ENCODE measurements at places on chromosomes 12 and 14.

- no peak for DNase-seq
Observed at GRCh38 chr12:104218935-104219334, 3.4 kb downstream of the TXNRD1 start.

GRCh38 chr14:51860825-51861499 is 550 bp downstream of the GNG2 start:
- DNase-seq, result peak; percentile 15

- DNase-seq, result no peak
Observed at GRCh38 chr12:55931780-55932550, 1.0 kb downstream of the DGKA start.

GRCh38 chr12:6073426-6073825 is 51.0 kb downstream of the VWF start:
- DNase-seq, result no peak

DNA sequence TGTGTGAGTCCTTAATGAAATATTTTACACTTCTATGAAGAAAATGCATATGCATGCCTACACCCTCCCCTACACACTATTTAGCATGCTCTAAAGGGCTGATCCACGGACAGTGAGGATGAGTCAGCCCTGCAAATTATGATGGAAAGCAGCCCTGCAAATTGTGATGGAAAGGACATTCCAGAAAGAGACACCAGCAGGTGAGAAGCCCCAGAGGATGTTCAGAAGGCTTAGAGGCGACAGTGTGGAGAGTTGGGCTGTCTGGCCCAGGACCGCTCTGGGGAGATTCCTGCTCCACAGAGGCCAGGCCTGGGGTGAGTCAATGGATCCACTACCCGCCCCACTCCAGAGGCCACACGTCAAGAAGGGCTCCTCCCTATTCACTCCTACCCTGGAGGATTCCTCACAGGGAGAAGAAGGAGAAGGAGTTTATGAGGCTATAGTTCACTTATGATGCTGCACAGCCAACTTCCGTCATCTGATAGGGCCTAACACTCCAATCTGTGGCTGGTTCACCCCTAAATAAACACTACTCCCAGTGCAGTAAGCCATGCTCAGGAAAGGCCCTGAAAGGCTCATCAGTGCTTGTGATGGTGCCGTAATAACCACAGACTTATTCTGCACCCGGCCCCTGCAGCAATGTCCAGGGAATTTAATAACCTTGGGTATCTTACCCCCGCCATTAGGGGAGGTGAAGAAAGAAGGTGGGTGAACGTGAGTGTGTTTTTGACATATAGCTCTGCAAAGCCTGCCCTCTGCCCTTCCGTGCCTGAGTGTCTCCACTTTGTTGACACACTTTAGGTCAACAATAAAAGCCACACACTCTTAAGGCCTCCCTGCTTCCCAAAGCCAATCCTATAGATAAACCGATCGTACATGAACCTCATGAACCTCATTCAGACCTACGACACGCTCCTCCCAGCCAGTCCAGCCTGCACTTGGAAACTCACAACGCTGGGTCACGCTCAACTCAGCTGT is 46.4 kb downstream of the CLMN start:
- DNase-seq, result no peak

DNA sequence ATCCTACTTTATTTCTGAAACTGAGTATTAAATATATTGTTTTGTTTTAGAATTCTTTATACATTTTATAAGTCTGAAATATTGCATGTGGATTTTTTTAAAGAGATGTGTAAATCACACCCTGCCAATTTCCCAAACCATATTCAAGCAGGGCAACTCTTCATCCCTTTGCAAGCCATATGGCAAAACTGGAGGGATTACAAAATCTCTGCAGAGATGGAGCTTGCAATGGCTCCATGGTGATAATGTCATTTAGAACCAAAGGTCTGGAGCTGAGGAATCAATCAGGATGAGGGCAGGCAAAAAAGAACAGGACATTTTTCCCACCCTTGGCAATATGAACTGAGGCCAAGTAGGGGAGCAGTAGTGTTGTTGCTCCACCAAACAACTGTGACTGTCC is 173.4 kb downstream of the BMP4 start:
- DNase-seq, result no peak

- DNase-seq, result no peak
Observed at GRCh38 chr12:124194893-124195566, 99.9 kb upstream of the RFLNA start.

DNA sequence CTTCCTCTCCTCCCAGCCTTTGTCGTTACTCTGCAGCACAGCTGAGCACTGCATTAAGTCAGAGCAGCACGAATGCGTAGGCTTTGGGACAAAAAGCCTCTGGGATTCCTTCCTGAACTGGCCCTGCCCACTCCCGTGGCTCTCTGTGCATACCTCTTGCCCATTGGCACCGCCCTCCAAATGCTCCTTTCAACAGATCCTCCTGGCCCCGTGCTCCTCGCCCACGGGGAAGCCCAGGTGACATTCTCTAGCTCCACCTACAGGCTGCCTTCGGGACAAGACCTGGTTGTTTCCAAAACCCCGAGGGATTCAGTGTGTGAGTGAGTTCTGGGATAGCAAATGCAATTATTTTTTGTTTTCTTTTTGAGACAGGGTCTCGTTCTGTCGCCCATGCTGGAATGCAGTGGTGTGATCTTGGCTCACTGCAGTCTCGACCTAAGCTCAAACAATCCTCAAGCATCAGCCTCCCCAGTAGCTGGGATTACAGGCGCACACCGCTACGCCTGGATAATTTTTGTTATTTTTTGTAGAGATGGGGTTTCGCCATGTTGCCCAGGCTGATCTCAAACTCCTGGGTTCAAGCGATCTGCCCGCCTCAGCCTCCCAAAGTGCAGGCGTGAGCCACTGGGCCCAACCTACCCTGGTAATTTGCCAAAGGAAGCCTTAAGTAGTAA is 17.9 kb upstream of the TDRD9 start:
- peak; percentile 66 for DNase-seq

GRCh38 chr12:82981150-82981549 is 294.4 kb downstream of the TMTC2 start:
- no peak for DNase-seq

DNA sequence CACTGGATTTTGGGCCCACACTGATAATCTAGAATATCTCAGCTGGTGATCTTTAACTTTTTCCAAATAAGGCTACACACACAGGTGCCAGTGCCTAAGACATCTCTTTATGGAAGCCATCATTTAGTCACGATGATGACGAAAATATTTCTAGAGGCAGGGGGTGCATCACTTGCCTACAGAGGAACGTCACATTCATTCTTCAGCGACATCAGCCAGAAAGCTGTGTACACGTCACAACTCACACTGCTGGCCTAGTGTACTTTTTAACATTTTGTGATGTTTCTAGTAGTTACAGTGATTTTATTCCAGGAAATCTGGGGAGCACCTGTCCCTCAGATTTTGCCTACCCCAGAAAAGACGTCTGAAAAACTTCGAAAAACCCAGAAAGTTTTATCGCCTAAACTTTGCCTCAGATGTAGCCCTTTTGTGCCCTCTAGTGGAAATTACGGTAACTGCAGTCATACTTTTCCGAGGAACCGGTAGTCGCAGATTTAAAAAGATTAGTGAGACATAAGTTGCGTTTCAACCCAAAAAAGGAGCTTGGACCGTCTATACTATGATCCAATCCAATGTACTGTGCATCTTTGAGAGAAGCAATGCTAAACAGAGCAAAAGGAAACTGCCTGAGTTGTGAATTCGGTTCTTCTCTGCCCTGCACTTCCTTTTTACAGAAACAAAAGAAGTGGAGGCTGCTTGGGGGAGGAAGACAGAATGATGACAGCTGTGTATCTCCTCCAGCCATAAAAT is 64.3 kb upstream of the STON2 start:
- peak; percentile 42 for DNase-seq

DNA sequence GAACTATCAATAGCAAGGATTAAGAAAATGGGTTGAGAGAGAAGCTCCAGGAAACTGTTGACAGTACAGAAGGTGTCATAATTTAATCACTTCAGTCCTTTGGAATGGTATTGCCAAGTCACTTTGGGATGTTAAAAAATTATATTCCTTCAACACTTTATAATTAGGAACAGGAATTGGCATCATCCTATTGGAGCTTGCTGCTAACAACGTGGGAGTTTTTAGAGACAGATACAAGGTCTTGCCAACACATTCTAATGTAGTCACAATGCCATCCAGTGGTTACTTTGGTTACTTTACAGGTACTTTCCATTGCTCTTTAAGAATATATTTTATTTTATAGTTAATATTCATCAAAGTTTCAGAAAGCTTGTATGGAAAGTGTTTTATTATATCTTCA is 310.1 kb downstream of the SYT1 start:
- no peak for DNase-seq

GRCh38 chr14:72892103-72892878 is 1.6 kb downstream of the DPF3 start:
- peak; percentile 17 for DNase-seq

DNA sequence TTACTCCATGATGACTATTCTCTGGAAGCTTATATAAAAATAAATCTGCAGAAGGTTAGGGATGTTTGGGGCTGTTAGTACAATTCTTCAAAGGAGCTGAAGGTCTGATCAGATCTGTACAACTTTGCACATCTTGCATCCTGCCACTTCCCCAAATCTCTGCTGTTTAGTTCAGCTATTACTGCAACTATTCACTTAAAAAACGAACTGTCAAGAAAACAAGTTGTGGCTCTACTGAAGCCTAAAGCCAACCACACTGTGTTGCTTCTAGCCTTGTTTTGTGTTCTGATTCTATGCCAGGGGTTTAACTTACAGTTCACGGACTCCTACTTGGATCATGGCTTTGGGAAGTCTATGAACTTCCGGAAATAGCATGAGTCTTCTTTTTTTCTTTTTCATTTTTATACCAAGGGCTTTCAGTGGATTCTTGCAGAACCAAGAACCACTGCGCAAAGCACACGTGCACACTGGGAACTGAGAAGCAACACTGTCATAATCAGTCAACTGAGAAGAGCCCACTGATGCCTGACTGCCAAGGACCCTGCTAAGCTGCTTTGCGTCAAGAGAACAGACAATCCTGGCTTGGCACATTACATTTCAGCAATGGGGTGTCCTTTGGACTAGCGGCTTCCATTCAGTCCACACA is 66.3 kb upstream of the EEA1 start:
- DNase-seq, result no peak

- DNase-seq, result no peak
Observed at GRCh38 chr14:71918955-71919354, 13.3 kb upstream of the RGS6 start.

DNA sequence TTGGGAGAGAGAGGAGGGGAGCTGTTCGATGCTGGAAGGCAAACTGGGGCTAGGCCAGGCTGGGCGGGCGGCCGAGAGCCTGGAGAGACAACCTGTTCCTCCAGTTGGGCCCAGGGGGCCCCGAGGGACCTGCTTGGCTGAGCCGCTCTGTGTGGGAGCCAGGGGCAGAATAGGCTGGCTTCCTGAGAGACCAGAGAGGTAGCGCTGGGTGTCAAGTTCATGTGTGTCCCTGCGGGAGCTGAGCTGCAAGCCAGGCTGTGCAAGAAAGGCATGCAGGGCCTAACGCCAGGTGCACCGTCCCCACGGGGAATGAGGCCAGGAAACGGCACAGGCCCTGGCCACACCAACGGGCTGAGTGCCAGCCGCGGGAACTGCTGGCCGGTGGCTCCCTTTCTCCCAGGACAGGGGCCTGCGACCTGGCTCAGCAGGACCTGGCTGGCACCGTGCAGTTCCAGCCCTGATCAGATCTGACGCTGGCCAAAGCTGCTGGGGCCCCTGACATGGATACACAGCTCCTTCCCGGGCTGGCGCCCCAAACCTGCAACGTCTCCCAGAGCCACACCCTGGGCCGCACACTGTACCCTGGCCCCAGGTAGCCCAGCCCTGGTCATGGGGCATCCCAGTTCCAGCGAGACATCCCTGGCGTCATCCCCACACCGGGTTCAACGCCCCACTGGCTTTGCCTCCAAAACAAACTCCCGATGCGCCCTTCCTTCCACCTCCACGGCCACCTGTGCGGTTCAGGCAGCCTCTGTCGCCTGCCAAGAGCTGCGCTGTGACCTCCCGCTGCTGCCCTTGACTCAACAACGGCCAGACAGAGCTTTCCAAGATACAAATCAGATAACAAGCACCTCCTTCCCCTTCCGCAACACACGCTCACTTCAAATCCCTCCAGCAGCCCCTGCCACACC is 65.0 kb downstream of the RFLNA start:
- DNase-seq, result no peak

- no peak for DNase-seq
Observed at GRCh38 chr12:111777345-111778045, 10.8 kb downstream of the ALDH2 start.

GRCh38 chr12:12995088-12995487 is 5.0 kb downstream of the HEBP1 start:
- no peak for DNase-seq

- DNase-seq, result no peak
Observed at GRCh38 chr12:15196678-15197505, 24.3 kb downstream of the RERG start.

- no peak for DNase-seq
Observed at GRCh38 chr12:54945082-54945481, 39.5 kb downstream of the TESPA1 start.

DNA sequence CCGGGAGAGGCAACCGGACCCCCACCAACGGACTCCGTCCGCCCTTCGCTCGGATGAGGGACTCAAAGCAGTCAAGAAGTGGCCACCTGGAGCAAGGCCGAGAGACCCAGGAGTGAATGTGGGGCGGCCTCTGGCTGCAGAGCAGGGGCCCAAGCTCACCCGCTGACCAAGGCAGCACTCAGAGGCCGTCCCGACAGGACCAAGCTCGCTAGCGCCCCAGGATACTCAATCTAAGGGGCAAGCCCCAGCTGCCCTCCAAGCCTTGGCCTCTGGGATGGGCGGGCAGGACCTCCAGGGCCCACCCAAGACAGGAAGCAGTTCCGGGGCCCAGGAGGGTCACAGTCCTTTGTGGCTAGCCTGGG is 936 bp downstream of the AKT1 start:
- no peak for DNase-seq

- DNase-seq, result no peak
Observed at GRCh38 chr12:118315821-118316220, 56.9 kb downstream of the TAOK3 start.

DNA sequence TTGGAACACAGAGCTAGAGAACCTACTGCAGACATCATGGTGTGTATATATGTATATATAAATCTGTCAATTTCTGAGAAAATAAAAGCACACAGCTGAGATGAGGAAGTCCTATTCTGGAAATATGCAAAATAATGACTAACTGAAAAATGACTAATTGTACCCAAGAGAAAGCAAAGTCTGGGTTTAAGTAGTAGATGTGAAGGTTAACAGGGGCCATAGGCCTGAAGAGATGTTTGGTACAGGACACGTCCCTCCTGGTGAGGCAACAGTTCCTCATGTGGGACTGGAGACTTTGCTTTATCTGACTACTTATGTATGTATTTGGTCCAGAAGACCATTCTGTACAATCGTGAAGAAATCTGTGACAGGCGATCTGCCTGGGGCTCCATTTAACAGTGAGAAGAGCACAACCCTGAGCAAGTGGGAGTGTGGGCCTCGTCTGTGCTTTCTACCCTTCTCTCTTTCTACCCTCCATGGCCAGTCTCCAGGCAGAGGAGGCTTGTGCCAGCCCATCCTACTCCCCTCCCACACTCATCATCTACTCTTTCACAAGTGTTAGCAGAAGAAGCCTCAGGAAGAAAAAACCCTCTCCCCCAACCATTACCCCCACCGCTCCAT is 67.5 kb downstream of the SLC41A2 start:
- no peak for DNase-seq
